Putamen (tissue), 1 donor: ENCODE measurements at places on chromosomes 13 and 19.

DNA sequence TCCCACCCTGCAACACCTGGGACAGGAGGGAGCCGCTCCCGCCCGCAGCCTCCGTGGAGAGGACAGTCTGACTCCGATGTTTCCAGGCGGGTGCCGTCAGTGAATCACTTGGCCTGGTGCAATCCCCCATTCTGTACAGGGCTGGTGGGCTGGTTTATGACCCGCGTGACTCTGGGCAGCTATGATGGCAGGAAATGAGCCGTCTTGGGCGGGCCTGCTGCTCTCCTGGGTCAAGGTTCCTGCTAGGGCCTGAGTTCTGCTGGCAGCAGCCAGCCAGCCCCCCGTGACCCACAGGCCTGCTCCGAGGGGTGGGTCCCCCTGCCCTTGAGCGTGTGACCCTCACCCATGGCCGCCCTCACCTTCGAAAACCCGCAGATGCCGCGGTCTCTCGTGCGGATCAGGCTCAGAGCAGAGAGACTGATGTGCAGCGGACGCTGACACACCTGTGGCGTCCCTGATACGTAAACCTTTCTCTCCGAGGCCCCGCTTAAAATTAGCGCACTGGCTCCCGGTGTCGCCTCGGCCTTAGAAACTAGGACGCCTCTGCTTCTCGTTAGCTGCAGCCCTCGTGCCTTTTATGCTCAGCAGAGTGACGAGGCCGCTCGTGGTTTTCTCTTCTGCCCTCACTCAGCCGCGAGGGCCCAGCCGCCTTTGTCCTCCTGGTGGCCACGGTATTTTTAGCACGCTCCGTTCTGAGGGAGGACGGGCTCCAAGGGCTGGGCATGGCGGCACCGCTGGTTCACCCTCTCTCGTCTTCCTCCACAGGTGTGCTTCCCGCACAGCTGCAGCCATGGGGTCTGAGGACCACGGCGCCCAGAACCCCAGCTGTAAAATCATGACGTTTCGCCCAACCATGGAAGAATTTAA is 63.4 kb downstream of the KDM4B start:
- no peak for DNase-seq

DNA sequence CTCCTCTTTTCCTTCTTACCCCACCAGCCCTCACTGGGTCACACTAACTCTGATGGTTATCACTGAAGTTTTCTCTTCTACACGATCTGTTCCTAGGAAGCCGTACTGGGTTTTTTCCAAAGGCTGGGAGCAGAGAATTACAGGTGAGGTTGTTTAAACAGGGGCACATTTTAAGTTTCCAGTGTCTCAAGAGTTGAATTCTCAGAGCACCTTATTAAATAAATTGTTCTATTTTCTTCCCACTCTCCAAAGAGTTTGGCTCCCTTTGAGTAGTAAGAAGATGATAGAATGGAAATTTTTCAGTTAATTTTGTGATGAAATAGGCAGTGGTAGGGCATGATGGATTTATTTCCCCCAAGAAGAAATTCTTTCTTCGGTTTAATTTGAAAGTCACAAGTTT is at the start of gene OR7D4:
TSS of gene OR7D4 (minus strand) at position 101 of the 400 bp plus-strand sequence. CDS start 4,752 bp downstream, outside the sequence.
- no peak for DNase-seq

- DNase-seq: no peak
These were observed 461 bp upstream of the HSPB6 start for GRCh38 chr19:35757231-35757748.

DNA sequence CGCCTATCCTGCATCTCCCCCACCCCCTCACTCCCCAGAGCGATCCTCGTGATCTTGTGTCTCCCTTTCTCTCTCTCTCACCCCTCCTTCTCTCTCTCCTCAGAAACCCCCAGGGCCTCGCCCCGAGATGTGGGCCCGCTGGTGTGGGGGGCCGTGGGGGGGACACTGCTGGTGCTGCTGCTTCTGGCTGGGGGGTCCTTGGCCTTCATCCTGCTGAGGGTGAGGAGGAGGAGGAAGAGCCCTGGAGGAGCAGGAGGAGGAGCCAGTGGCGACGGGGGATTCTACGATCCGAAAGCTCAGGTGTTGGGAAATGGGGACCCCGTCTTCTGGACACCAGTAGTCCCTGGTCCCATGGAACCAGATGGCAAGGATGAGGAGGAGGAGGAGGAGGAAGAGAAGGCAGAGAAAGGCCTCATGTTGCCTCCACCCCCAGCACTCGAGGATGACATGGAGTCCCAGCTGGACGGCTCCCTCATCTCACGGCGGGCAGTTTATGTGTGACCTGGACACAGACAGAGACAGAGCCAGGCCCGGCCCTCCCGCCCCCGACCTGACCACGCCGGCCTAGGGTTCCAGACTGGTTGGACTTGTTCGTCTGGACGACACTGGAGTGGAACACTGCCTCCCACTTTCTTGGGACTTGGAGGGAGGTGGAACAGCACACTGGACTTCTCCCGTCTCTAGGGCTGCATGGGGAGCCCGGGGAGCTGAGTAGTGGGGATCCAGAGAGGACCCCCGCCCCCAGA is 12.8 kb upstream of the TOMM40 start:
- DNase-seq: no peak

DNA sequence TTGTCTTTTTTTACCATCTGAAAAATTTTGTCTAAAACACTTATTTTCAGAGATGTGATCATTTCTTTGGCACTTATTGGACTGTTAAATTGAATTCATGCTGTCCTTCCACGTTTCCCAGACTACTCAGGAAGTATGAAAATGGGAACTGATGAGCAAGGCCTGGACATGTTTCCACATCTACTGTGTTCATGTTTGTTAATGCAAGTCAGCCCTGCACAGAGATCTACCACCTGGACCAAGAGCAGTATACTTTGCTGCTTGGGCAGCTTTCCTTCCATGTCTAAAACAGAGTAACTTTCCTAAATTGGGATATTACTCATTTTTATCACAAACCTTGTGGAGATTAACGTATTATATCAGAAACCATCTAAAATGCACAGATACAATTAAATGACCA is 687.4 kb downstream of the DIAPH3 start:
- DNase-seq: no peak

GRCh38 chr13:29550430-29550988 is 45.0 kb downstream of the SLC7A1 start:
- no peak for DNase-seq

DNA sequence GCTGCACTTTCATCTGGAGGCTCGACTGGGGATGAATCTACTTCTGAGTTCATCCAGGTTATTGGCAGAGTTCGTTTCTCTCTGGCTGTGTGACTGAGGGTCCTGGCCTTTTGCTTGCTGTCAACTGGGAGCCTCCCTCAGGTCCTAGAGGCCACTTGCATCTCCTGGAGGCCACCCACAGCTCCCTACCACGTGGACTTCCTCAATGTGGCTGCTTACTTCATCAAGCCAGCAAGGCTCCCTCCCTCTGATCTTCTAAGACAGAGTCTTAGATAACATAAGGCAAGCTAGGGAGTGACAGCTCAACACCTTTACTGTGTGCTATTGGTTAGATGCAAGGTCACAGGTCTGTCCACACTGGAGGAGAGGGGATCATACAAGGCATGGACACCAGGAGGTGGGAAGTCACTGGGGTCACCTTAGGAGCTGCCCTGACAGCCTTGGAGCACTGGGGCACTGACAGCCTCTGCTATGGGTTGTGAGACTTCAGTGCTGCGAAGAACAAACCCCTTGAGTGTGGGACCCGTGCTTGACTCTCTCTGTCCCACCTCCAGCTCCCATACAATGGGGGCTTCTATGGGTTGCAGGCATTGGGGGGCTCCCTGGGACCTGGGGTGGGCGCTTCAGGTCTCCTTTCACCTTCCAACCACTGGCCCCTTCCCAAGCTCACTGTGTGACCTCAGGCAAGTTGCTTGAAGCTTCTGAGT is 5.3 kb downstream of the FAM187B start:
- DNase-seq: no peak

DNA sequence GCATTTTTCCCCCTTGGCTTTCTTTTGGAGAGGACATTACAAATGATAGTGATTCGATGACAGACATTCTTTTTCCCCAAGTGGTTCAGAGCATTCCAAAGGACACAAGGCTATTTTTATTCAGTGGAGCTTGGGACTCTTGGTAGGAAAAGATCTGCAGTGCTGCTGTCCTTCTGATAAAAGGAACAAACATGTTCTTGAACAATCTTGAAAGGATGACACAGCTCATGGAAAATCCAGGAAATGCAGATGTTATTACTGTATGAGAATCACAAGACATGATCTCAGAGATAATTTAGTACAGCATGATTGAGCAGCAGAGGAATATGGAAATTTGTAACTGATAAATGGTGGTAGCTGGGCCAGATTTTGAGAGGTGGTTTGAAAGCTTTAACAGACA is 96.2 kb upstream of the RFC3 start:
- no peak for DNase-seq

GRCh38 chr19:55606817-55607216 is 1.4 kb downstream of the ZNF865 start:
- DNase-seq: no peak

DNA sequence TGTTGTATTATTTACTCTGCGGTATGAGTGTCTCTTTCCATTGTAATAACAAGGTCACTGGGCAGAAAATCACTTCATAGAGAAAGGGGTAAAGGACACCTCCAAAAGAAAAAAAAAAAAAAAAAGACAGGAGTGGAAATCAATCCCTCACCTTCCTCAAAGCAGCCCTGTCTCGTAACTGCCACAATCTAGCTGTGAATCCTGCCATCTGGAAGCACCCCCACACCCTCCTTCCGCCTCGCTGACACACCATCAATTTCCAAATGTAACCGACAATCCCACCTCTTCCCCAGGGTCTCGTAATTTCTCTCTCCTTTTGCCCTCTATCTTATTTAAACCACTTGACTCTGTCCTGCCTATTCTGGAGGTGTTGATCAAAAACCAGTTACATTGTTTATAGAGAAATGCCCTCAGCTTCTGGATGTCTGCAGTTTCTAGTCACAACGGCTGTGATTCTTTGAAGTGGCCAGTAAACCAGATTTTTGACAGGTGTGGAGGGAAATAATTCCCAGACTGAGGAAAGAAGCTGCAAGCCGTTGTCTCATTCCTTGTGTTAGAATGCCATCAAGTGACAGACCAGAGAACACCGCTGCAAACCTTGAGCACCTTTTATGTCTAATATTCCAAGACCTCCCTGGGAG is 9.1 kb upstream of the POP4 start:
- no peak for DNase-seq

DNA sequence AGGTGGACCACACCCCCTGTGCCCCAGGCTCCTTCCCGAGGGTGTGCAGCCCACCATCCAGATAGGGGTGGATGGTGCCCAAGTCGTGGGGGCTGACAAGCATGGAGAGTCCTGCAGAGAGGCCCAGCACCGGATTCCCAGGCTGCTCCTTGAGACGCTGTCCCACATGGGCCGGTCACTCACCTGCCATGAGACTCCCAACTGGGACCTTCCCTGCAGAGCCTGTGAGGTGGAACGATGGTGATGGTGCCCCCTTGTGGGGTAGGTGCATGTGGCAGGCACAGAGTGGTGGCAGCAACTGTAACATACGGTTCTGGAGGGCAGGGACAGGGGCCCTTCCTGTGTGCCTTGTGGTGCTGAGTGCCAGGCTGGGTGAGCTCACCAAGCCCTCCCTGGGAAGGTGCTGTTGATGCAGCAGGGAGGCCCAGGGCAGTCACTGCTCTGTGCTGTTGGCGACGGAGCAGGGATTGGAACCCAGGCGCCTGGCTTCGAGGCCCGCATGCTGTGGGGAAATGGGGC is 33.1 kb downstream of the PPP1R37 start:
- no peak for DNase-seq

GRCh38 chr13:36915106-36915505 is 4.9 kb downstream of the SMAD9 start:
- DNase-seq: no peak

GRCh38 chr19:32264568-32264967 is 80.8 kb upstream of the ZNF507 start:
- DNase-seq: no peak

GRCh38 chr19:40800339-40800996 is 1.5 kb downstream of the EGLN2 start:
- DNase-seq: no peak

DNA sequence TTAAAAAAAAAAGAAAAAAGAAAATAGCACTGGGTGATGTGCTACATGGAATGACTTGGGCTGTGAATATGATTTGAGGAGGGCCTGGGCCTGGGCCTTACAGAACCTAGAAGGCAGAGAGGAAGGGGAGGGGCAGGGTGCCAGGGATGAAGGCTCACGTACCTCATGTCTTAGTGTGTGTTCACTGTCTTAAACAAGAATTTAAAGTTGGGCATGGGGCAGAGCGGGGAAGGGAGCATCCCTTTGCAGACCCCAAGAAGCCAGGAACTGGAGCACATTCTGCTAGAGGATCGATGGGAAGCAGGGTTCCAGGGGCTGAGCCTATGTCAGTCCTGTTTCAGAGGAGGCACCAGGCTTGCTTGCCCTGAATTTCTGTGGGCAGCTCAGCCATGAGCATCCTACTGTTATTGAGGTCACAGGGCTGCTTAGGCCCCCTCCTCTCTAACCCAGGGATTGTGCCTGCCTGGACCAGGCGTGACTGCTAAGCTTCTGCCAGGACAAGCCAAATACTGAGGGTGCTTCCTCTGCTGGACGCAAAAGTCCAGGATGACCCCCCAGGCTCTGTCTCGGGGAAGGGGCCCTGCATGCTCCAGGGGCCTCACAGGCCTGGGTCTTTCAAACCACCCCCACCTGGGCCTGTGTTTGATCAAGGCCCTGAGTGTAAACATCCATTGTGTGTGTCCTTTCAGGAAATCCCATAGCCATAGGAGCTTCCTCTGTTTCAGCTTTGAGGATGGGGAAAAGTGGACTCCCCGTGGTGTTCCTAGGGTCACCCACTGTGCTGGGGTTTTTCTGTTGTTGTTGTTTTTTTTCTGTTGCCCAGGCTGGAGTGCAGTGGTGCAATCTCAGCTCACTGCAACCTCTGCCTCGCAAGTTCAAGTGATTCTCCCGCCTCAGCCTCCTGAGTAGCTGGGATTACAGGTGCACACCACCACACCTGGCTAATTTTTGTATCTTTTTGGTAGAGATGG is 4.8 kb downstream of the LSR start:
- DNase-seq: no peak

DNA sequence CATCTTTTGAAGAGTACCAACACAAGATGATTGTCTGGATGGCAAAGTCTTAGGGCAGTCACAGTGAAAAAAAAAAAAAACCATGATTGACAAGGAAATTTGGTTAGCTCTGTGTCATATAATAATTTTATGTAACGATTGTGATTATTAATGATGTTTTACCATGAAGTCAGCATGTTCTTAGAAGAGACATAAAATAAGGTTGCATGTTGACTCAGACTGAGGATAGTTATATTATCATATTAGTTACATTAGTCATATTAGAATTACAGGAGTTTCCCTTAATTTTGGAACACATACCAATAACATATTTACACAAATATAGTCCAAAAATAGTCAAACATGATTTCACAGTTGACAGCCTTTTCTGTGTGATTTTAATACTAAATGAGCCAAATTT is 5.7 kb downstream of the ZNF431 start:
- no peak for DNase-seq

DNA sequence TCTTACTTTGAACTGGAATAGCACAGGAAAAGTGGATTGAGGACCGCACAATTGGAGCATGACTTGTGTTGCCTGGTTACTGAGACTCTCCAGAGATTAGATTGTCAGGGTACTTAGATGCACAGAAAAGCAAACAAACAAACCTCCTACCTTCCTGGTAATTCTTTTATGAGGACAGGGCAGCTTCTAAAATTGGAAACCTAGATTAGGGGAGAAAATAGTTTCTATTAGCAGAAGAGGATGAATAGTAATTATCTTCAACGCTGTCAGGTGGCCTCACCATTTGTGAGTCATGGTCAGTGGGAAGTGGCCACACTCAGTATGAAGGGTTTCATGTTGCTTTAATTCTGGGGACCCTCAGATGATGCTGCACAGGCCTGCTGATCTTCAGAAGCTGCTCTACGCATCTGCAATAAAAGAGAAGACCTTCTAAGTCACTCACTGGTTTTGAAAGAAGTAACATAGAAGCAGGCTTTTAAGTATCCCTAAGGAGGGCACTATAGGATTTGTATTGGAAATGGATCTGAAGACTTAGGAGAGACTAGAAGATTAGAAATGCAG is 106.8 kb downstream of the LACC1 start:
- DNase-seq: no peak
